Fibroblast of lung (primary cell): ENCODE measurements at places on chromosomes 5 and 9. TPM values are rescaled to one million over a fixed set of nuclear protein-coding genes. Genes with fewer than 3 reads are reported as not detected.

DNA sequence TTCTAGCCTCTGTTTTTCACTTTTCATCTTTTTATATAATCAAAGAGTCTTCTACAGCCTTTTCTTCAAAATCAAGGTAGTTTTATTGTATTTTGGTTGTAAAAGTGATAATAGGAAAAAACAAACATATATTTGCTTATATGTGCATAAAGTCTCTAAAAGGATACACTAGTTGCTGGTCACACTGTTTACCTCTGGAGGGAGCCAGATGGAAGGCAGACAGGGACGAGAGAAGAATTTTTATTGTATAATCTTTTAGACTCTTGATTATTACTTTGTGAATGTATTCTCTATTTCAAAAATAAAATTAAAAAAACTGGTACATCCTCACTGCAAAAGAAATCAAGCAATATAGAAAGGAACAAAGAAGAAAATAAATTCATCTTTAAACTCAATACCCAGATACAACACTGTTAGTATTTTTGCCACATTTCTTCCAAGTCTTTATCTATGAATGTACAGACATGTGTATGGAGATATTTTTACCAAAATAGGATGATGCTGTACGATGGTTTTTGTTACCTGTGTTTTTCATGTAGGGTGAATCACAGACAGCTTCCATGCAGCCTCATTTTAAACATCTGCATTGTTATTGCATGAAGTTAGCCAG is 6.1 kb upstream of the RNF183 start:
- peak; percentile 23 for DNase-seq

GRCh38 chr5:88799938-88800535 is 82.9 kb downstream of the MEF2C start:
- DNase-seq, result no peak

GRCh38 chr9:136614372-136614922 is 48.3 kb upstream of the EGFL7 start:
- peak; percentile 89 for DNase-seq

DNA sequence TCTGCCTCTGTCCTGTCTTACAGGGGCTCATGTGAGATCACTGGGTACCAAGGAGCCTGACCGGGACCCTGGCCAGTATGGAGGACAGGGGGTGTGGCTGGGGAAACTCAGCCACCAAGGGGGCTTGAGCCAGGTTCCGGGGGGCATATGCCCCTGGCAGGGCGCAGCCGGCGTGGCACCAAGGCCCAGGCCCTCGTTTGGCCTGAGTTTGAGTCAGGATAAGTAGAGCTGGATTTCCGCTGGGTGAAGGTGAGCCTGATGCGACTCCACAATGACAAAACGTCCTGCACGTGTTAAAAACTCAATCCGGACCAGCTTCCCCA is 616 bp upstream of the TSPAN17 start:
- DNase-seq, result no peak

SH3TC2 gene
- 0.26 and 0.83 TPM in 2 replicates for total RNA-seq

DNA sequence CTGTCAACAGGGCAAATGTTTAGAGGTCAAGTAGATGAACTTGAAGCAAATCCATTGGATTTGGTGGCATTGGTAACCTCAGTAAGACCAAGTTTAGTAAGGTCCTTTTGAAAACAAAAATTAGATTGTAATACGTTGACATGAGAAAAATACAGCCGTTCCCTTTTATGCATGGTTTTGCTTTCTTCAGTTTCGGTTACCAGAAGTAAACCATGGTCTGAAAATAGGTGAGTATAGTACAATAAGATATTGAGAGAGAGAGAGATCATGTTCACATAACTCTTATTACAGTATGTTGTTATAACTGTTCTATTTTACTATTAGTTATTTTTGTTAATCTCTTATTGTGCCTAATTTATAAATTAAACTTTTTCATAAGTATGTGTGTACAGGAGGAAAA is 156.6 kb upstream of the SLC12A2 start:
- DNase-seq, result no peak

- DNase-seq, result no peak
Observed at GRCh38 chr9:105676351-105676923, 14.2 kb downstream of the TAL2 start.

- no peak for DNase-seq
Observed at GRCh38 chr5:43208658-43209057, 16.6 kb downstream of the NIM1K start.

DNA sequence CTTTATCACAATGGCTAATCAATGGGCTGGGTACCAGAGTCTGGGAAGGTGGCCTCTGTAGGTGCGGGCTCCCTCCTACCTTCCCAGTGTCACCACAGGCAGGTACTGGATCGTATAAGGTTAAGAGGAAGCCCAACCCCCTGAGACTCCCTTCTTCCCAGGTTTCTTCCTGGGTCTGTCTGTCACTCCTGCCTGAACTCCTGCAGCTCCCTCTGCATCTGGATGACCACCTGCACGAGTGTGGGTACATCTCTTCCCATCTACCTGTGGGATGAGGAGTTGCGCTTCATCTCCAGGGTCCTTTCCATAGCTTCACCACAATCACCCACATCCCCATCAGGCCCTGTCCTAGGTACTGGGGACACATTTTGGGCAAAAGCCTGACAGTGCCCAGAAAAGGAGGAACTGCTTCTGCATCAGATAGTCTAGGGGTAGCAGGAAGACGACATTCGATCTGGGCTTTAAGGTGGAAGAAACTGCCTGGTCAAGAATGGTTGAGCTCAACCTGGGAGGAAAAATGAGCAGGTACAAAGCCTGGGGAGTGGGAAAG is 112.2 kb upstream of the ALDH1B1 start:
- DNase-seq, result no peak

KIAA0825 gene
- total RNA-seq, result 3.1 and 3.6 TPM in 2 replicates

FOXI1 gene
- total RNA-seq, result not detected in 2 replicates

GAS1 gene
- total RNA-seq, result 7.4 and 15.2 TPM in 2 replicates

DNA sequence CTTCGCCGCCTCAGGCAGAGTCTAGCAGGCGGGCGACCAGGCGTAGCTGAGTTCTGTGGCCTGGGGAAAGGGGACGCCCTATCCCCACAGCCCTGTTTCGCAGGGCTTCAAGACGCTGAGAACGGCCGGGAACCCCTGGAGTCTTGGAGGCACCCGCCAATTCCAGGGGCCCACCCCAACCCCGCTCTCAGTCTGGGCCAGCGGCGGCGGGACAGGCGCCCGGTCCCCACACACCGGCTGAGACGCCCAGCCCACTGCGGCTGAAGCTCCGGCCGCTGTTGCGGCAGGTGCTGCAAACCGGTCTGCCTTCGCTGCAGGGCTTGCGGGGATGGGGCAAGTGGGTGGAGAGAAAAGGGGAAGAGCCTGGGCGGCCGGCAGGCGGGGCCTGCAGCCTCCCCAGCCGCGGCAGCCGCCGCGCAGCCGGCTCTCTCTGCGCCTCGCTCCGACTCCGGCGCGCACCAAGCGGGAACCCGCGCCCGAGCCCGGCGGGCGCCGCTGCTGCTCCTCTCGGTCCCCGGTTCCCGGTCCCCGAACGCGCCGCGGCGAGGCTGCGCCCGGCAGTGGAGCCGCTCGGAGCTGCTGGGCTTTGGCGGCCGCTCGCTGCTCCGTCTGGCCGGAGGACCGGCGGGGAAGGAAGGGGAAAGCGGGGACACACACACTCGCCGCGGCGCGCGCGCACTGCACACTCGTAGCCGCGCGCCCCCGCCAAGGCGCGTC is at the start of gene PIP5K1B:
Gene PIP5K1B (plus strand): TSS at position 427 of the 717 bp plus-strand sequence. CDS start 117,375 bp downstream, outside the sequence.
- DNase-seq, result peak; percentile 39

GRCh38 chr9:123331346-123332060 is 24.5 kb upstream of the CRB2 start:
- no peak for DNase-seq

DNM1 gene
- total RNA-seq, result 11.8 and 30.4 TPM in 2 replicates

DNA sequence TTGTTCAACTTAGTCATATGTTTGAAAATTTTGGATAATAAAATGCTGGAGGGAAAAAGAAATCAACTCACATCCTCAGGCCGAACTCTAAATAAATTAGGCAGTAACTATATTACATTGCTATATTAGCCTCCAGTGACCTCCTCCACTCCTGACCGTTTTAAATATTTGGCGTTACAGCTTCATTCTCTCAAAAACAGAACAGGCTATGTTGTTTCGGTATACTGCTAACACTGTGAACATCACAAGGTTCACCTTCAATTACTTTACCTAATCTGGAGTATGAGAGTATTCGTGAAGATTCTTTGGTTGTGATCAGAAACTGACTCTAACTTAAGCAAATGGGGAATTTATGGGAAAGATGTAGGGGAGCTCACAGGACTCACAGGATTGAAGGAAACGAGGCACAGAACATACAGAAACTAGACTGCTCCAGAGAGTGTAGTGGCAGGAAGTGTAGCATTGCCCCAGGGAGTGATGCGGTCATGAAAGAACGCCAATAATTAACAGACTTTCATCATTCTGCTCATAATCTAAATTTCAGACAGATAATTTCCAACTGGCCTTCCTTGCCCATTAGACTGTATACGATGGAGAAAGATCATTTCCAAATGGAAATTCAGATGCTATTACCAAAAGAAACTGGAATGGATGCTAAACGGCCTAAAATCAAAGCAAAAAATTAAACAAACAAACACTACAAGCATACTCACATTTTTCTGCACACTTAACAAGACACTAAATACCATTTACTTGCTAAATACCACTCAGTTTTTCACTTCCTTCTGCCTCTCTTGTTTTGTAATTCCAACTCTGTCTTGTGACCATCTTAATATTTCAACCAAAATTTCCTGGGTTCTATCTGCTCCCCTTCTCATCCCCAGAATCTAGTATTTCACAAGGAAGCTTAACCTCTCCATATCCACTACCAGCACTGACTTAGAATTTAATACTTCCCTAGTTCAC is 110.1 kb upstream of the LPAR1 start:
- no peak for DNase-seq

DNA sequence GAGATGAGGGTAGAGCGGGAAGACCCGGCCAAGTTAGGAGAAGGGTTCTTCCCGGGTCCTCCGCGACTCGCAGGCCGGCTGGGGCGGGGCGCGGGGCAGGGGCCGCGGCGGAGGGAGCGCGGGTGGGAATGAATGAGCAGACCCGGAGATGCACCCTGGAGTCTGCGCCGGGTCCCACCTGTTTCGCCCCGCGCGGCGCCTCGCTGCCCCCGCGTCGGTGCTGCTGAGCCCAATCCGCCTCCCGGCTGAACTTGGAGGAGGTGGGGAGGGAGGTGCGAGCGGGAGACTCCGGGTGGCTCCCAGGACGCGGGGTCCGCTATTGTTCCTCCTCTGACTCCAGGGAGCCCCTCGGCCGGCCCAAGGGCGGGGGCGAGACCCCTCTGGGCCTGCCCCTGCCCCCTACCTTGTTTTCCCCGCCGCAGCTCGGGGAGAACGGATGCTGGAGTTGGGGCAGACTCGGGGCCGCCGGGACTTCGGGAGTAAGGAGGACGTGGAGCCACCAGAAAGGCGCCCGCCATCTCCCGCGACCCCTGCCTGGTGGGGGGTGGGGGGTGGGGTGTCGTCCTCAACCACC is 659 bp downstream of the RAI14 start:
- DNase-seq, result peak; percentile 37

DNA sequence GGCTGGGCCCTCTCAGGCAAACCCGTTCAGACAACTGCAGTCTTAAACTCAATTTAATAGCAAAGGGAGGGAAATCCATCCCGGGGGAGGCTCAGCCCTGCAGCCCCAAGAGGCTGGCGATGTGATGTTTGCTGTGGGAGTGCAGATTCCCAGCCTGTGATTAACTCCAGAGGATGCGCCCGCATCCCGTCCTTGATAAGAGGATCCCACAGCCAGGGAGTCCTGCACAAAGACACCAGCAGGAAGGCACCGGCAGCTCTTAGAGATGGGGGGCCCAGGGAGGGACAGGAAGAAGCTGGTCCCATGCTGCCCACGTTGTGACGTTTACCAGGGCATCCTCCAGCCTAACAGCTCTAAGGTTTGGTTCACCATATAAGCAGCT is 64.7 kb downstream of the MRPL36 start:
- no peak for DNase-seq

PCDHGA5 gene
- 1.5 and 2.6 TPM in 2 replicates for total RNA-seq

DNA sequence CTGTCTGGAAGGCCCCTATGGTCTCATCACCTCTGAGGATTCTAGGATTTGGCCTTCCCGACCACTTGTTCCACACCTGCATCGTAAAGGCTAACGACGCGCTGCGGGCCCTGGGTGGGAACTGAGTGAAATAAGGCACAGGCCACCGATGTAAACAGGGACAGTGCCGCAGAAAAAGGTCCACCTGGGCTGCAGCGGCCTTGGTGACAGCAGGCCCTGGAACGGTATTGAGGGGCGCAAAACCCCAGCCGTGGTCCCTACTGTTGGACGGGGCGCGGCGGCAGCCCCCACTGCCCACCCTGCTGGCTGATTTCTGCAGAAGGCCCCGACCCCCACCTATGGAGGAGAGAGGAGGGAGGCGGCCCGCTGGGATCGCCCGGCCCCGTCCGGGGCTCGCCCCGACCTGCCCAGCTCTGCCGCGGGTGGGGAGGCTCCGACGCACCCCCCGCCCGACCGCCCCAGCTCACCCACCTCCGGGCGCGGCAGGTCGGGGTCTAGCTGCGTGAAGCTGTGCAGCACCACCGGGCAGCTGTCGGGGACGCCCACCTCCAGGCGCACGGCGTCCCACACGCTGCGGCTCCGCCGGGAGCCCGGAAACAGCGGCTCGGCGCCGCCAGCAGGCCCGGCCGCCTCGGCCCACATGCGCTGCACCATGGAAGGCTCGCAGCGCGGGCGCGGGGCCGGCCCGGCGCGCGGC is 391 bp downstream of the RALGDS start:
- no peak for DNase-seq

SELENOP gene
- total RNA-seq, result 677 and 809 TPM in 2 replicates

SNCB gene
- total RNA-seq, result 0.17 TPM in 1 of 2 replicates, not detected in the other

SH3GLB2 gene
- total RNA-seq, result 27.5 and 42.3 TPM in 2 replicates

GRCh38 chr9:122186301-122186700 is 26.6 kb downstream of the MORN5 start:
- DNase-seq, result no peak

KIAA1191 gene
- total RNA-seq, result 59.1 and 89.5 TPM in 2 replicates

GRCh38 chr5:170848033-170848432 is 13.8 kb upstream of the RANBP17 start:
- DNase-seq, result no peak

- no peak for DNase-seq
Observed at GRCh38 chr5:60494635-60495034, 205.3 kb downstream of the DEPDC1B start.

- DNase-seq, result no peak
Observed at GRCh38 chr5:36623832-36624231, 17.4 kb downstream of the SLC1A3 start.

CCDC183 gene
- total RNA-seq, result 0.99 and 1.0 TPM in 2 replicates
